ENCODE measurements at places on chromosomes 1 and 21.
A peak's percentile ranks its signal among the peaks of the same experiment; 100 is the strongest.

DNA sequence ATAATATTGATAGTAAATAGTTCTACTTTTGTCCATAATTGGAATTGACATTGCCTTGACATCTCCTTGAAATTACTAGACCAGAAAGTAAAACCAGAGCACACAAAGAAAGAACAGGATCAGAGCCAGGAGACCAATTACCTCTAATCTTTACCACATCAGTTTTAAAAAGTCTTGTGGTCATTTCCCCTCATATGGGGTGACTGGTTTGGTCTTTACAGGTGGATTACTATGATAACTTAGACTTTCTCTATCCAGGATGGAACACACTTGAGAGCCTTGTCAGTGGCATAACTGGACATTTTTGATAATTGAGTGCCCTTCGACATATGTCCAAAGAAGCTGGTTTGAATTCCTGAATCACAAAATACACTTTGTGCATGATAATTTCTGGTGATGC lies 1148.1 kb upstream of the NCAM2 start:
- no peak for DNase-seq

DNA sequence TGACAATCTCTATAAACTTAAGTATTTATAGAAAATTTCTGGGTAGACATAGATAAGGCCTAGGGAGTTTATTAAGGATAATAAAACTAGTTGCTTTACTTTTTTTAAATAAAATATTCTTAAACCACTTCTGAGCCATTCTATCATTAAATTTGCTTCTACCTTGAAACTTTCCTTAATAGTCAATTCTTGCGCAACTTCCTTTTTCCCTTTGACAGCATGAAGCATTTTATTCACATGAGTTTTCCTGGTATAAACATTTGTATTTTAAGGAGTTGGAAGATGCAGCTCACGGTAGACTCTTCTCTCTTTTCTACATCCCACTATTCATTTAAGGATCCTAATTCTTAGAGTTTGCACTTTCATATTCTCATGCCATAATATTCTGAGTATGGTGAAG lies 75.8 kb upstream of the DPH5 start:
- DNase-seq = no peak

- no peak for DNase-seq
These were observed 118.0 kb downstream of the KAZN start for GRCh38 chr1:14716474-14716873.

DNA sequence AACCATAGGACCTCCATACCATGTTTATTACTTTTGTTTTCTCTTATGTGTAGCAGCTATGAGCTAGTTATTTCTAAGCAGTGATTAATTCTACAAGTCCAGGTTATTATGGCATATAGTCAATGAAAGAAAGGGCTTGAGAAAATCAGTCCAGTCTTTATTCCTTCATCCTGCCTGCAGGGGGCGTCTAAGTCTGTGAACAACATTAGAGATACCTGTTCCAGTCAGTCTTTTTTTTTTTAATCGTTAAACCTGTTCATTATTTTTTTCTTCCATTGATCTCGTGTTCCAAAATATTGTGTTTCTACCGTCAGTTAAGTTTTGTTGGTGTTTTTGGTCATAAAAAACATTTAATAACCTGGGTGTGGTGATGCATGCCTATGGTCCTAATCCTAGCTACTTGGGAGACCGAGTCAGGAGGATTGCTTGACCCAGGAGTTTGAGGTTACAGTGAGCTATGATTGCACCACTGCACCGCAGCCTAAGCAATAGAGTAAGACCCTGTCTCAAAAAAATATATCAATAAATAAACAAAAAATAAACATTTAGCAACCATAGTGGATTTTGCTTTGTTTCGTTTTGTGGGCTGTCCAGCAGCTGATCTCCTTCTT lies 29.4 kb upstream of the CD2 start:
- DNase-seq = peak; percentile 11

GRCh38 chr1:45629035-45629434 lies 5.2 kb upstream of the CCDC17 start:
- DNase-seq = no peak

GRCh38 chr1:236541710-236542109 lies 17.9 kb downstream of the LGALS8 start:
- DNase-seq = no peak

DNA sequence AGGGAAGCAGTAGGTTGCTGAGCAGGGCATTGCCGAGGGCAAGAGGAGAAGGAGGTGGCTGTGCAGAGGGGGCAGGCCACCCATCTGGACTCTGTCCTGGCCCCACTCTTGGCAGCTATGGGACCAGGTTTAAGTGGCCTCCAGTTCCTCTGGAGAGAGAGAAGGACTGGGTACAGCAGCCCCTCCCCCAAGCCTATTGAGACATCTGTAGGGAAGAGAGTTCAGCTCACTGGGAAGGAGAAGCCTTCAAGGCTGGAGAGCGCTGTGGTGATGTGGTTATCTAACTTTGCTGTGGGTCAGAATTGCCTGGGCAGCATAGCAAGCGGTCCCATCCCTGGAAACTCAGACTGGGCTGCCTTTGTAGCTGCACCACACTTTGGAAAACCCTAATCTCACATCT lies 93.9 kb downstream of the KCNJ15 start:
- no peak for DNase-seq

GRCh38 chr1:119882132-119883049 lies 13.9 kb downstream of the ADAM30 start:
- no peak for DNase-seq

GRCh38 chr1:183913567-183913993 lies 108.7 kb downstream of the RGL1 start:
- no peak for DNase-seq

- peak; percentile 49 for DNase-seq
These were observed at the start of gene CBR3 for GRCh38 chr21:36134803-36135390. TSS of gene CBR3 (plus strand) at chr21:36135079. CDS start at chr21:36135193, 114 bp downstream.

DNA sequence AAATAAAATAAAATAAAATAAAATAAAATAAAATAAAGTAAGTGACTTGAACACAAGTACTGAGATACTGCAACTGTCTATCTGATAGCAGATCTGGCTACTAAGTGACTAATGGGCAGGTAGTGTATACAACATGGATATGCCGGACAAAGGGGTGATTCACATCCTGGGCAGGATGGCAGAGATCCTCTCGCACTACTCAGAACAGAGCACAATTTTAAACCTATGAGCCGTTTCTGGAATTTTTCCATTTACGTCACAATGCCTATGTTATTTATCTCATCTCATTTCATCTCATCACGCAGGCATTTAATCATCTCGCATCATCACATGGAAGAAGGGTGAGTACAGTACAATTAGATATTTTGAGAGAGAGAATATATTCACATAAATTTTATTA lies 233.3 kb upstream of the COA6 start:
- no peak for DNase-seq

- DNase-seq = no peak
These were observed 6.8 kb upstream of the CLDN8 start for GRCh38 chr21:30222724-30223123.

DNA sequence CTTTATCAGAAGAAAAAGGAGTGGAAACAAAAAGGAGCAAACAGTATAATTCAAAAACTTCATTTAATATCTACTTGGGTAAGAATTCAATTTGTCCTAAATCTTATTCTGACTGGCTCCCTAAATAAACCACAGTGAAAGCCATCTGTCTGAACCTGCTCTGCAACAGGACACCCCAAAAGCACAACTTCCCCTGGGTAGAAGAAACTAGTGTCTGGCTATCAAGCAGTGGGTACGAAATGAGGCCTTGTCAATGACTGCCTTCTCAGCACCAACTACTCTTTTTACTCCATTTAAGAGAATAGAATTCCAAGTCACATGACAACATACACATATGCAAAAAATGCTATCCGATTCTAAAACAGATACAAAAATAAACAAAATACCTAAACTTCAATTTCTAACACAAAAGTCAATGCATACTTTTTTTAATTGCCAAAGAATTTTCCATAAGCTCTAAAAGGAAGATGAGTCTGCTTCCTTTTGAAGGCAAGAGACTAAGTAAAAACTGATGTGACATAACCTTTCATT lies 206.8 kb downstream of the SLC45A1 start:
- no peak for DNase-seq

- DNase-seq = no peak
These were observed 61.2 kb downstream of the SYT6 start for GRCh38 chr1:114092186-114093062.

DNA sequence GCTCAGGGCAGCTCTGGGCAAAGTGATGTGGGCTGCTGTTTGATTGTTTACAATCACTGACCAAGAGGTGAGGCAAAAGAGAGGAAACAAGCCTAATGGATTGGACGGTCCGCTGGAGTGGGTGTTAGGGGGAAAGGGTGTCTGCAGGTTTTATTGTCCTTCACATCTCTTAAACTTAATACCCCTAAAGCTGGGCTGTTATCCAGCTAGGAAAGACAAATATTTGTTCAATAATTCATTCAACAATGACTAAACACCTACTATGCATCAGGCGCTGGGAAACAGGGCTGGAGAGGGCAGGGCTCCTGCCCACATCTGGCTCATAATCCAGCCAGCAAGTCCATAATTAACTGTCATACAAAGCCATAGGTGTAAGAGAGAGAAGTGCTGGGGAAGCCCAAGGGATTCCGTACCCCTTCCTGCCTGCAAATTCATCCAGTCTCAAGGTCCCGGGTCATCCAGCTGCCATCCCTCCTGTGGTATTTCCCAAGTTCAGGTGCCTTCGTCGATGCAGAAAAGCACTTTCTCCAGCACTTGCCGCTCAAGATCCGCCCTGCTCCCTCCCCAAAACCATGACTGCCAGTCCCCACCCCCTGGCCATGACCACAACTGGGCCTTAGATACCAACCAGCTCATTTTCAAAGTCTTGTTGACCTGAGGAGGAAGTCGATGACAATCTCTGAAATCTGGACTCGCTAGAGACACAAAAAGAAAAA lies 10.7 kb downstream of the TMEM63A start:
- no peak for DNase-seq

DNA sequence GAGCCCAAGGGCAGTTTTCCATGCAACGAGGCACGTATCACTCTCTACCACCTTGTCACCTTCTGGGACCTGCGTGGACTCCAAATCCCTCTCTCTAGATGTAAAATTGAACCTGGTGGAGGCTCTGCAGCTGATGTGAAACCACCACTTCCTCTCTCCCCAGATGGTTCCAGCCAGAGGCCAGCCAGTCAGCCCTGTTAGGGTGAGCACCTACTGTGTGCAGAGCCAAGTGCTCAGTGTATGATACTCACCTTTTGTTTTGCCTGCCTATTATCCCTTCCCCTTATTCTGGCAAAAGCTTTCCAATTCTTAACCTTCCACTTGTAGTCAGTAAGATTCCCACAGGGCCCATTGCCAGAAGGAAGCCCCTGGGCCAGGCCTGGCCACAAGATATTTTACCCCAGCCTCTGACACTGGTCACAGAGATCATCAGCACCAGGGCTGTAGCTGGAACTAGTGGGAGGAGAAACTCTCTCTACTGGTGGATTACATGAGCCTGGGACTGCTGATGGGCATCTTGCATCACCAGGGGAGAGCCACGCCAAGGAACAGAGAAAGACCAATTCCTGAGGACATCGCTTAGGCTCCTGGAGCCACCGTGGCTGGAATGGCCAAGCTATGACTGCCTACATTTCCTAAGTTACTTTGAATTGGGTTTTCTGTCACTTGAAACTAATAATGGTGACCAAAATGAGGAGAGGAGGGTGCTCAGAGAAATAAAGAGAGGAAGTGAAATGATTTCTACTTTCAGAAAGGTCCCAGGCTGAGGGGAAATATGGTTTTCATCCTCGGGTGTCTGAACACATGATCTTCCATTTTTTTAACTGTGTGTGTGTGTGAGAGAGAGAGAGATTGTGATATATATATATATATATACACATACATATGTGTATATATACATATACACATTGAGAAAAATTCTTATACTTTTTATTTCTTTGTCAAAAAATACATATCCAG lies 26.6 kb upstream of the RD3 start:
- DNase-seq = no peak

DNA sequence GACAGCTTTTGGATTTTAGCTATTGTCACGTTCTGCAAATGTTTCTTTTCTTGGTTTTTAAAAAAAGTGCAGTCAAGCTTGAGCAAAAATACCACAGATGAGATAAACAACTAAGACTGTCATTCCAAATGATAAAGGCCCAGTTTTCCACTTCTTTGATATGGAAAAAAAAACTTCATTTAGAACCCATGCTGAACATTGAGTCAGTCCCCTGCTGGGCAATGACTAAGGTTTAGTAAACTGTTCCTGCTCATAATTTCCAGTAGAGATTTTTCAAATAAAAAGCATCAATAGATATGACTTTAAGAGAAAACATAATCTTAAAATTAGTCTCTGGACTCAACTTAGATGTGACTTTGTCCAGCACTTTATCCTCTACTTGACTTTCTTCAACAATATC lies 167.9 kb upstream of the C8B start:
- no peak for DNase-seq

DNA sequence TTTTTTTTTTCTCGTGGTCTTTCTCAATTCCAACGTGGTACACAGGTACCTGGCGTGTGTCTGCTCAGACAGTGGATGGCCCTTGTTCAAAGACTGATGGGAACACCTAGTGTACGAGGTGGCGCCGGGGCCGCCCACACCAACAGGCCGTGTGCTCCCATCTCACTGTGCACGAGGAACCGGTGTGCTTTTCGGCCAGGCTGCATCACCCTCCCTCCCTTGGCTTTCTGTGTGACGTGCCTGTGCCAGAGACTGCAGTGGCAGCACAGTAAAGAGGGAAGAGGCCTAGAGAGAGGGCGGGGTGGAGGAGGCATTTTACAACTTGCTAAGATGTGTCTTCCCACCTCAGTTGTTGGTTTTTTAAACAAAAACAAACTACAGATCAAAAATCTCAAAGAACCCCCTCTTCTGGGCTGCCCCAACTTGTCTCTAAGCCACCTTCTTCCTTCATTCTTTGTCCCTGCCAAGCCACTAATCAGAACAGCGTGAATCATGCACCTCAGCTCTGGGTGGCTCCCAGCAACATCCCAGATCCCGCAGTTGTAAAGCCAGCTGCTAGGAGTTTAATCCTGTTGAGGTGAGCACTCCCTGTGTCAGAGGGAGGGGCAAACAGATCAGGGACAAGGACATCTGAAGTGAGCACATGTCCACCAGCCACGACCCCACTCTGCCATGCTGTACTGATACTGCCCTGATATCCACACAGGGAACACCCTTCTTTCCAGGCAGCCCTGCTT lies 20.7 kb downstream of the IRF2BP2 start:
- no peak for DNase-seq

- DNase-seq = no peak
These were observed 36.1 kb downstream of the ELAPOR1 start for GRCh38 chr1:109149874-109150601.

DNA sequence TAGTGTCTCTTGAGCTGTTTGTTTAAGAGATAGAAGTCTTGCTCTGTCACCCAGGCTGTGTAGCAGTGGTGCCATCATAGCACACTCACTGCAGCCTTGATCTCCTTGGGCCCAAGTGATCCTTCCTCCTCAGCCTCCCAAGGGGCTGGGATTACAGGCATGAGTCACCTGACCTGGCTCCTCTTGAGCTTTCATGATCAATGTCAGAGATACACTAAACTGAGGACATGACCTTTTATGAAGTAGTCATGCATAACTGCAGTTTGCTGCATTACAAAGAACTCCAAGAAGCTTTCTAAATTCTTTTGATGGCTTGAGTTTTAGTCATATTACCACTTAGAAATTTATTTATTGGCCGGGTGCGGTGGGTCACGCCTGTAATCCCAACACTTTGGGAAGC lies 77.7 kb downstream of the CC2D1B start:
- peak; percentile 32 for DNase-seq

- DNase-seq = no peak
These were observed 54.8 kb upstream of the KRTAP19-8 start for GRCh38 chr21:31092832-31093625.

- DNase-seq = peak; percentile 53
These were observed 96.1 kb downstream of the LACTBL1 start for GRCh38 chr1:22876359-22877111.

GRCh38 chr21:43006874-43007208 lies 32.5 kb downstream of the PKNOX1 start:
- no peak for DNase-seq
